ENCODE measurements at places on chromosomes 1 and 21.

- DNase-seq, result no peak
Measured at GRCh38 chr1:109804660-109805059, 40.9 kb upstream of the EPS8L3 start.

DNA sequence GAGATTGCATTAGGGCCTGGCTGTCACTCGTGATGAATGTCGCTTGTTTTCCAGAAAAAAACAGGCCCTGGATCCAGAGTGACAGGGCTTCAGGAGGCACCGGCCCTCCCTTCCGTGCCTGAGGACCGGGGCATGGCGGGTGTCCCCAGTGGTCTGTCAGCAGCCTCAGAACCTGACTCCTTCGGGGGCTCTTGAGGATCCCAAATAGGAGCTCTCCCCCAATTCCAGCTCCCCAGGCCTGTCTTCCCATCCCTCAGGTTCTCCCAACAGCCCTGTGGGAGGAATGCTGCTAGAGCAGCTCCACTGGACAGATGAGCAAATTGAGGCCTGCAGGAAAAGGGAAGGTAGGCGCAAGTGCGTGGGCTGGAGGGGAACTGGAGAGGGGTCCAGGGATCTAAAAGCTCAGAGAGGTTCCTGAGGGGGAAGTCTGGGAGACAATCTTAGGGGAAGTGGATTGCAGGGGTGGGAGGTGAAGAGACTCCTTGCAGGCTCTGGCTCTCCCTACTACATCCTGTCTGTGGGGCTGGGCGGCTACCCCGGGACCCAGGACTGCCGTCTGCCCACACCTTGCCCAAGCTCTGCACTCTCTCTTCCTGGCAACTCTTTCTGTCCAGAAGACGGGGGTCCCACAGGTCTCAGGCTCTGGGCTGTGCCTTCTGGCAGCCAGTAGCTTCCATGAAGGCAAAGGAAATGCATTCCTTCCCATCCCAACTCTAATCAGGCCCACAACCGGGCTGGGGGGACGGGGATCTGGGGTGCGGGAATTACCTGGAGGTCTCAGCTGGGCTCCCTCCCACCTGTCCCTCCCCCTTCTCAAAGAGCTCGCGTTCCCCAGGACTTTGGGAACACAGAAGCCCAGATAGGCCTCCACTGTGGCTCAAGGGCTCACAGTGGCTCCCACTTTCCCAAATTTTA lies 105.7 kb upstream of the CASZ1 start:
- DNase-seq, result no peak

DNA sequence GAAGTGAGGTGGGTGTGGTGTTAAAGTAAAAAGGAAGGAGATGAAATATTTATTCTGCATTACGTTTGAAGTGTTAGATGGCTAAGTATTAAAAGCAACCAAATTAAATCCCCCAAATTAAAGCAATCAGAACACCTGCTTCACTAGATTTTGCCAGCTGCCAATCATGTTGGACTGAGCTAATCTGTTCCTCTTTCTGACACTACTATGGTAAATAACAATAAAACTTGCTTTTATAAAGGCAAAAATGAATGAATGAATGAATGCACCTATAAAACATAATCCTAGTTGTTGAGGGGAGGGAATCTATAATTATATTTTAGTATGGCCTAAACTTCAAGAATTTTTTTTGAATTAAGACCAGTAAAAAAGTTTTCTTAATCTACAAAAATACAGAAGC lies 51.0 kb downstream of the RAB3GAP2 start:
- DNase-seq, result no peak

- DNase-seq, result no peak
Measured at GRCh38 chr1:57843760-57844159, 419.9 kb upstream of the DAB1 start.

DNA sequence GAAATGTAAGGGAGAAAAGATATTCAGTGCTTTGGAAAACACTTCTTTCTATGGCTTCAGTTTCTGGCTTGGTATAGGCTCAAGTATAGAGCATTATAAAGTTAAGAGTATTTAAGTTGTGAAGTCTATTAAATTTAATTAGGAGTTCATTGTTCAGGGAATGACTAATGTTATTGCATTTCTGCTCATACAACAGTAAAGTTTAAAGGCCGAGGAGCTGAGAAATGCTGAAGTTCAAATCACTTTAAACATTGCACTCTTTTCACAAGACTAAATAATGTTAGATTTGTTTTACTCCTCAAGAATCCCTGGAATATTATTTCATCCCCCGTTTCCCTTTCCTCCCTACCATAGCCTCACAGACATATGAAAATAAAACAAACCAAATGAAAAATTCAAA lies 30.1 kb downstream of the RGS5 start:
- no peak for DNase-seq

GRCh38 chr1:12582649-12583048 lies 35.4 kb downstream of the DHRS3 start:
- DNase-seq, result no peak

GRCh38 chr1:77047575-77047974 lies 171.7 kb downstream of the PIGK start:
- DNase-seq, result no peak

DNA sequence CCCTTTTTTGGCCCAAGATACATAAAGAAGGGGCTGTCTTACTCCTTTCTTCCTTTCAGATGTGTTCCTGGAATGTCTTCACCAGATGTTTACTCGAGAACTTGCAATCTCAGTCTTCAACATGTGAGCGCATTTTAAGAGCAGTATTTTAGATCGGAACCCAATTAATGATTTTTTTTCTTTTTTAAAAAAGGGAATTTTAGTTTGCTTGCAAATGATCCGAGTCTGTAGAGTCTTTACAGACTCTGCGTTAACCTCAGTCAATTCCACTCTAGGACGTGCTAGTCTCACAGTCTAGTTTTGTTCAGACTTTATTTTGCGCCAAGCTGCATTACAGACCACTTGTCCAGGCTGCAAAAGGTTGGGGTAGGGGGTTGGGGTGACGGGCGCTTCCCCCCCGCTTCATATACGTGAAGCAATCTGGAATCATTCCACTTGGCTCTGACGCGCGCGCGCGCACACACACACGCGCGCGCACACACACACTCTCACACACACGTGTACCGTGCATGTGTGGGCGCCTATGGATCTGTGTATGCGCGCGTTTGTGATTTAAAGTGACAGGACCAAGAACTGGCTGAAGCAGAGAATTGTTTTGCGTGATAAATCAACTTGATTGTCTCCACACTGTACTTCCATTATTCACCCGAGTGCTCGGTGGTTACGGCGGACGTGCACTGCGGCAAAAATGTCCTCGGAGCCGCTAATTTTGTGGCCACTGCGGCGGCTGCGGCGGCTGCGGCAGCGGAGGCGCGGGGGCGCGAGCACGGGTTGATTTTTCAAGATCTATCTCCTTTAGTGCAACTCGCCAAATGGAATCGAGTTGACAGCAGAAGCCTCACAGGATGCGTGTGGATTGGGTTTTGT lies 25.6 kb upstream of the NFIA start:
- no peak for DNase-seq

GRCh38 chr1:228279722-228280105 lies 71.9 kb downstream of the OBSCN start:
- DNase-seq, result no peak

GRCh38 chr1:242004751-242005495 lies 6.0 kb upstream of the MAP1LC3C start:
- no peak for DNase-seq

Measured in T-helper 2 cell (primary cell).